Hematopoietic multipotent progenitor cell treated with erythropoietin and hydrocortisone succinate and interleukin-3 and kit ligand, for 17 days (in vitro differentiated cells): ENCODE measurements at places on chromosomes 12 and 14.

GRCh38 chr12:38132139-38132538 lies 184.4 kb upstream of the ALG10B start:
- DNase-seq: no peak

DNA sequence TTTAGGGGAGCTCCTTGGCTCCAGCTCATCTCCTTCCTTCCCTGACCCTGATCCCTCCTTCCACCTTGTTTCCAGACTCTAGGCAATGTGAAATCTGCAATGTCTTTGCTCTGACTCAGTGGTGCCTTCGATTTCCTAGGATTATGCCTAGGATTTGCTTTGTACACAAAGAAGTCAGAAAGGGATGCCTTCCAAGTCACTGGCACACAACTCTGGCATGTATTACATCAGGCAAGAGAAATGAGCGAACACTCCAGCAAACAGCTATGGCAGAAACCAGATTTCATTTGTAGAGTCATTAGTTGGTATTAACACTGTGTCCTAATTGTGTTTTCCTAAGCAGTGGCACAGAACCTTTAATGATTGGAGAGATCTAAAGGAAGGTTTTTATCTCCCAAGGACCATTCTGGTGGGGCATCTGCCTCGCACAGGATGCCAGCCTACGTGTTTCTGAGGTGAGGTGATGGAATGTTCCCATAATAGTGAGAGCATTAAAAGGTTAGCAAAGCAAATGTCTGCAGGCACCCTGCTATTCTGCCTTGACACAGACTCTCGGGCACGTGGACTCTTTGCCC lies 84.9 kb downstream of the WSCD2 start:
- DNase-seq: no peak

DNA sequence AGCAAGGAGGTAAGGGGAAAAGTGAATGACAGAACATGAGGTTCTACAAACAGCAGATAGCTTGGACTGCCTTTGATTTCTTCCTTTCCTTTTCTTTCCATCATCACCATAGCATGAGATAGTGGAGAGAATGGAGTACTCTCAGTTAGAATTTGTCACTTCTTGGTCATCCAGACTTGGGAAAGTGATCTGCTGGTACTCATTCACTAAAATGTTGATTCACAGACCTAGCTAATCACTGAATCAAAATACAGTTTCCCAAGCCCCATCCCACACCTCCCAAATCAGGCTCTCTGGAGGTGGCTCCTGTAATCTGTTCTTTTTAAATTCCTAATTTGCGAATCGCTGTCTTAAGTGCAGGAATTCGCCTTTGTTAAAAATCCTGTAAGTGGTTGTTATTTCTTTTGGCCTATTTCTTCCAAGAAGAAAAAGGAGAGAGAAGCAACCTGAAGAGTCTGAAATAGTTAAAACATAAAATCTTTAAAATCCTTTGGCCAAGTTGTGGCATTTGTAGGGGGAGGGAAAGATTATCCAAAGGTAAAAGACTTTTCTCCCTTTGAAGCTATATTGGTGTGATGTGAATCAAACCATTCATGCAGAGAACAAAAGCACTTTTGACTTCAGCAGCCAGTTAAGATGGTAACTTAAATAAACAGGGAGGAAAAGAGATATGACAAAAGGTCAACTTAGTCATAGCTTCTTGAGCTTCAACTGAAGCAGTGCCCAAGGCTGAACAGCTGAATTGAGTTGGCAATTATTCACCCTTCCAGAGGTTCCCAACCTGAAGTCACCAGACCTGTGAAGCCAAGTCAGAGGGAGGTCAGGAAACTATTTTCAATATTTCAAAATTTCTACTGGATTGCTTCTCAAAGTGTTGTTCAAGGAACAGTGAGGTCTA lies 255.1 kb upstream of the KRR1 start:
- DNase-seq: no peak

DNA sequence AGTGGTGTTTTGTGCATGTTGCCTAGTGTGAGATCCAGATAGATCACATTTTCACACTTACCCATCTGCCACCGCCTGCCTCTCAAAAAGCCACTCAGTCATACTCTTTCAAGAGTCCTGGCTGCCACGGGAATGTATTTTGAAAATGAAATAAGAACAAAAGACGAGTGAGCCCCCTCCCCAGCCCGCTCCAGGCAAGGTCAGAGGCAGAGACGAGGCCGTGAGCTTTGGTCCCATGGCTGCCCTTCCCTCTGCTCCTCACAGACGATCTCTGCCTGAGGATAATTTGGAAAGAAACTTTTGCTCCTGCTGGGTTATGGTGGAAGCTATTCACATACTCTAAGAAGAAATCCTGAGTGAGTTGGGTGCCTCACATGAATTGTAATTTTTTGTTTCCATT lies 924.3 kb downstream of the BCL11B start:
- DNase-seq: no peak

GRCh38 chr14:85616886-85617285 lies 86.9 kb downstream of the FLRT2 start:
- DNase-seq: no peak
